ENCODE measurements at places on chromosomes 1 and 21.

- no peak for DNase-seq
These were observed 29.6 kb downstream of the KIAA0040 start for GRCh38 chr1:175162955-175163354.

DNA sequence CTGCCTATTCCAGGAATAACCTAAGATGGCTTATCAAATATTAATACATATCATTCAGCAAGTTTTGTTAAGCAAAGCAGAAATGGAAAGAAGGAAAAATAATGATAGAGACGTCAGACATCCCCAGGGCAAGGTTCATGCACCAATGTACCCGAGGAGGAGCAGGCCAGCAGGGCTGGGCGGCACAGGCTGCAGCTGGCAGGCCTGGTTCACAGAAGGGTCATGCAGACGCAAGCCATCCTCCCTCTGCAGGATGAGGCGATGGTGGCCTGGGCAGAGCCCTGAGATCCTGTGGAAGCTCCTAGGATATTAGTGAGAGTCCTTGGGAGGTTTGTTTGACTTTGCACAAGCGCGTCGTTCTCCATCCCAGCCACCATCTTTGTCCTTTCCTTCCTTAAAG lies 30.0 kb downstream of the BATF3 start:
- no peak for DNase-seq

GRCh38 chr1:11873395-11874257 lies 14.9 kb upstream of the NPPB start:
- DNase-seq, result no peak

DNA sequence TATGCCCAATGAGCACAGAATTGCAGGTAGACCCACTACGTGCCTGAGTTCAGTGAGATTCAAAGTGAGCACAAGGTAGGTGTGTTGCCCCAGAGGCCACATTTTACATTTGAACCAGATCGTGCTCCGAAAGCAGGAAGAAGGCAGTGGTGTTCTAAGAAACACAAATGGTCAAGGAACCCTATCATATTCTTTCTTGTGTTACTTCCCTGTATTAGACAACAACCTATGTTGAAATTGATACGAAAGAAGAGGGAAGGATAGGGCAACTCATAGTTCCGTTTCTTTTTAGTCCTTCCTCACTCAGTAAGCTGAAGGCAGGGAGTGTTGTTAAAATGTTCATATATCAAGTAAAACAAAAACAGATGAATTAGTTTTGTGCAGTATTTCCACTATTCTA lies 33.9 kb downstream of the OLFML2B start:
- DNase-seq, result no peak

DNA sequence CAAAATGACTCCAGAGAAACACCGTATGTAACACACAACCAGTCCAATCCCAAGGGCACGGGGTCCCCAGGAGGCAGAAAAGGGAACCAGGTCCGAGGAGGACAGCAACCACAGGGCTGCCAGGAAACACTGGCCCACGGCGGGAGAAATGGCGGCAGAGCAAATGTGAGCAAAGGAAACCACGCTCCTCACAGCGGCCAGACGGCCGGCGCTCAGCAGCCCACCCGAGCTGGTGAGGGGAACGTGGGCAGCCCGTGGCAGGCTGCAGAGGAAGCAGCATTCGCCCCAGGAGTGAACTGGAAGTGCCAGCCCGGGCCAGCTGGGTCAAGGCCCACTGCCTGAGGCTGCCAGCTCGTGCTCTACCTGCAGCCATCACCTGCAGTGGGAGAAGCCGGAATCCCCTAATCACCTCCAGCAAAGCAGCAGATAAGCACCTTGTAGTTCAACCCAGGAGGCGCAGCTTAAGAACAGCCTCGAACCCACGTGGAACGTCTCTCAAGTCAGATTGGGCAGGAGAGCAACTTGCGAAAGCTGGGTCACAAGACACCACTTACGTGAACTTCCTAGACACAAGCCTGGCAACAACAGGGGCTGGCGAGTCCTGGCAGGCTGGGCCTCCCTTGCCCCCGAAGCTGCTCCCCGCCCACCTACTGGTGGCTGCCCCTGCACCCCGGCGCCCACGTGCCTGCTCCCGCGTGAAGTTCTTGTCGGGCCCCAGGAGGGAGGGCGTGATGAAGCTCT lies 6.7 kb downstream of the SLC19A1 start:
- no peak for DNase-seq

GRCh38 chr1:14820295-14821085 lies 222.0 kb downstream of the KAZN start:
- DNase-seq, result no peak

GRCh38 chr1:188314557-188315137 lies 1485.9 kb downstream of the PLA2G4A start:
- DNase-seq, result no peak

DNA sequence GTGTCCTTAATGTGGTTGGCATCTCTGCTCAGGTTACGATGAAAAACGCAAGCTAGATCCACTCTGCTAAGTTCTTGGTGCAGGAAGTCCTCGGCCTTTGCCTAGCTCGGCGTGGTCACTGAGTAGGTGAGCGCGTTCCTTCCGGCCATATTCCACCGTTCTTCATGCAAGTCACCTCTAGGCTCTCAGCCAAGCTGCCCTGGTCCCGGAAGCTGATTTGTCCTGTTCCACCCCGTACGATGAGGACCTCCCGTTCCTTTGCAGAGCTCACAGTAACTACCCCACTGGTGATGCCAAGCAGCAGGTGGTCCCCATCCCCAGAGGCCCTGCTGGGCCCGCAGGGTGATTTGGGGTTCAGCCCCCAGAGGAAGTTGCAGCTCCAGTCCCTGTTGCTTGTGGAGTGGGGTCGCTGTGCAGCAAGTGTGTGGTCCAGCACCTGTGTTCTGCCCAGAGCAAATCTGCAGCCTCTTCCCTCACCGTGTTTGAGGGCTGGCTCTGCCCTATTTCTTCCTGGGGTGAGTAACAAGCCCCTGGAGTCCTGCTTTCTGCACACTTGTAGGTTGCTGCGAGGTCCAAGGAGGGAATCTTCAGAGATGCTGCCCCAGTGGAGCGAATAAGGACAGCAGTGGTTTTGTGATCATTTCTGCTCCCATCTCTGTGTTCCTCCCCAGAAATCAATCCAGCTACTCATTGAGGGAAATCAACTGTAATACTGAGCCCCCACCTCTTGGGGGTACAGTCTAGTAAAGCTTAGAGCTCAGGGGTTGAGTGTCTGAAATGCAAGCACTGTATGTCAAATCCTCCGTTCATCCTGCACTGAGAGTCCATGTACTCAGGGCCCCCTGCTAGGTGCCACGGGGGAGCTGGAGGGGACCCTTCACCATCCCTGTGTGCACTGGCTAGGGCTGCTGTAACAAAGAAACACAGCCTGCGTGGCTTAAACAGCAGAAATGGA lies 2.3 kb downstream of the UMODL1 start:
- no peak for DNase-seq

GRCh38 chr1:50417507-50417906 lies 5.7 kb downstream of the DMRTA2 start:
- DNase-seq, result no peak

DNA sequence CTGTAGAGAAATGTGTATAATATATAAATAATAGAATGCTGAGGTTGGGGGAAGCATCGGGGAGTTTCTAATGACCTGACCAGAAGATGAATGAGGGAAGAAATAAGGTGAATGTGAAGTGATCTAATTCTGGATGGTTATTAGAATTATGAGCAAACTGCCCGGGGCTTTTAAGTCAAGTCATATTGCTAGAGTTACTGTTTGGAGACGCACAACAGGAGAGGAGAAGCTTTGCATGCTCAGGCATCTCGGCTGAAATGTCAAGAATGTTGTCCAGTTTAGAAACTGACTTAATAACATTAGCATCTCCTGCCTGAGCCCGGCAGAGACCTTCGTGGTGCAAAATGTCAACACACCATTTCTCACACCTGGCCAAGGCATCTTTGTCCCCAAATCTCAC lies 119.1 kb downstream of the RRAGC start:
- no peak for DNase-seq

DNA sequence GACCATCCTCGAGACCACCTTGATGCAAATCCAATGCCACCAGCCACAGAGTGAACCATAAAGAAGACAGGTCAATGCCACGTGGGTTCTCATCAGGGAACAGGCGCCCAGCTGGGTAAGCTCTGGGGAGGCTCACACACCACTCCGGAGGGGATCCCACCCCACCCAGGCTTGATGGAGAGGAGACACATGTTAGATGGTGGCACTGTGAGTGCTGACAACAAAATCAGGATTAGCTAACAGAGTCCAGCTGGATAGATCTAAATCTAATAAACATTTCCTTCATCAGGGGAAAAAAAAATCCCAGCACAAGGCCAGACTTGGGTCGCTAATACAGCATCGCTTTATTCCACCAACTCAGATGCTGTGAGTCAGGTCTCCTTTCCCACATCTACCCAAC lies 132.2 kb upstream of the TNR start:
- DNase-seq, result no peak

- DNase-seq, result peak; percentile 78
These were observed at the start of gene PLPPR4 for GRCh38 chr1:99264201-99265021. Gene PLPPR4, plus strand, starts transcription at chr1:99264492. Its CDS starts 102 bp downstream, at chr1:99264594.
